ENCODE measurements at places on chromosomes 6 and 20.

DNA sequence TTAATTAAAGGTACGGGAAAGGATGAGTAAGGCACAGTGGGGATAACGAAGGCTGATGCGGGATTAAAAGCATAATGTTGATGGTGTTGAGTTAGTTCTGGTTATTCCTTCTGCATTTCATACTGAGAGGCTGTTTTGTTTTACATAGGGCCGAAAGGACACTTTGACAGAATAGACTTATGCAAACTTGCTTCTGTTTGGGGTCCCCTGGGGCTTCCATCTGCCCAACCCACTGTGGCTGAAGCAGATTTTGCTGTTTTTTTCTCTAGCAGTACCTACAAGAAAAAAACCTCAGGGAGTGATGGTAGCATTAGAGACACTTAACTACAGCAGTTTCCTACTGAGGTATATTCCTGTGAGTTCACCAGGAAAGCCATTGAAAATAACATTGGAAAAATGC is 136.1 kb upstream of the SUPT3H start:
- DNase-seq, result no peak

- no peak for DNase-seq
Measured at GRCh38 chr6:136129365-136129764, 120.7 kb downstream of the MTFR2 start.

- no peak for DNase-seq
Measured at GRCh38 chr6:70119218-70119835, 183.6 kb downstream of the COL9A1 start.

DNA sequence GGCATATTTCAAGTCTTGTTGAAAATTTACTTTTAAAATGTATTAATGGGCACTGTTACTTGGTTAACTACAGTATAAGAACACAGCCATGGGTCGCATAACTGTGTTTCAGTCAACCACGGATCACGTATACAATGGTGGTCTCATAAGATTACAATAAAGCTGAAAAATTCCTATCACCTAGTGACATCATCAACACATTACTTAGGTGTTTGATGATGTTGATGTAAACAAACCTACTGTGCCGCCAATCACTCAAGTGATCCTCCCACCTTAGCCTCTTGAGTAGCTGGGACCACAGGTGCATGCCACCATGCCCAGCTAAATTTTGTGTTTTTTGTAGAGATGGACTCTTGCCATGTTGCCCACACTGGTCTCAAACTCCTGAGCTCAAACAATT is 16.7 kb upstream of the ETV7 start:
- no peak for DNase-seq

GRCh38 chr6:157665180-157665579 is 157.9 kb upstream of the SNX9 start:
- DNase-seq, result no peak

DNA sequence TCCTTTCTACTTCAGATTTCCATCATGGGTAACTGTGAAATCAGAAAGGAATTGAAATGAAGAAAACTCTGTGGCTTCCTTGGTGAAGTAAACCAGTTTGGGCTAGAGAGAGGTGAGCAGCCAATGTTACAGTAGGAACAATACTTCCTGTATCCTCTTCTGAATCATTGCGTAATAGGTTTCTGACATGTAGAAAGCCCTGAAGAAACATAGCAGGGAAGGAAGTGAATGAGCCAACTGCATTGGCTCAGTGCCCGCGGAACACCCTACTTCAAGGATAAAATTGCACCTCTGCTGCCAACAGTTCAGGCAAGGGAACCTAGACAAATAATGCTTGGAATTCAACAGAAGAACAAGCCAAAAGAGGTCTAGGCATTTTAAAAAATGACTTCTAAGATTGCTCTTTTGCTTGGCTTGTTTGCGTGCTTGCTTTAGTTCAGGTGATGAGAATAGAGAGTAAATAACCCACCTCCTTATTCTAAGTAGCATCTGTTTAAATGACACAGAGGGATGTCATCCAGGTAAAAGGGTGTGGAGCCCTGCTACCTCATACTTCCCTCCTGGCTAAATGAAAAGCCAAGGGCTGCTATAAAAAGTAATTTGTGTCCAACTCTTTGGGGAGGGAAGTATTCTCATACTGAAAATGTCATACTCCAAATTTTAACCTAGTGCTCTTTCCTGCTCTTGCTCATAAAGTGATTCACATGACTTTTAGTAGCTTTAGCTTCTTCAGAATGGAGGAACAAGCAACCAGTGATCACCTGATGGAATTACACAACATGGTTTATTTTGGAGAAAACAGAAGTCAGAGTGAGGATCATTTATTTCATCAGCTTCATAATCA is 30.0 kb upstream of the AKIRIN2 start:
- no peak for DNase-seq

DNA sequence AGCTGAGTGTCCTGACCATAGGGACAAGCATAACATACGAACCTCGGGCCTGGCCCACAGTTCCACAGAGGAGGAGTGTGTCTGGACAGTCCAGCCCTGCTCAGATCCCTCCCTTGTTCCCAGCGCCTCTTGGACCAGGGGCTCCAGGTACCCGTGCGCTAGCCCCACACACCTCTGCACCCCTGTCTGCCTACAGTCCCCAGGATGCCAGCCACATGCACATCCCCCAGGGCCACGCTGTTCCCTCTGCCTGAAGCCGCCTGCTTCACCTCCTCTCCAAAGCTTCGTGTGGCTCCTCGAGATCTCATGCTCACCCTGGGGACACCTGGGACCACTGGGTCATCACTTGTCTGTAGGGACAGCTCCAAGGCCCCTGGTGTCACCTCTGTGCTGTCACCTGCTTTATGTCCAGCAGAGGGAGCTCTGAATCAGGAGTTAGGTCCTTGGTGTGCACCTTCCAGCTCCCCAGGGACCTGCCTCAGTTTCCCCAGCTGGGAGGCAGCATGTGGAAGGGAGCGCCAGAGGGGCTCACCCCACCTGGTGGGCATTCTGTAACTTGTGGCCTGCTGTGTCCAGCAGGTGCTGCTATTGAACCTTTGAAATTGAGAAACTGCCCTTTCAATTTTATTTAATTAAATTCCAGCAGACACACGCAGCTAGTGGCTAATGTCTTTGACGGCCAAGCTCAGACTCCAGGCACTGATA is 7.3 kb upstream of the YTHDF1 start:
- DNase-seq, result peak; percentile 86

- no peak for DNase-seq
Measured at GRCh38 chr6:80921861-80922460, 815.5 kb downstream of the BCKDHB start.

DNA sequence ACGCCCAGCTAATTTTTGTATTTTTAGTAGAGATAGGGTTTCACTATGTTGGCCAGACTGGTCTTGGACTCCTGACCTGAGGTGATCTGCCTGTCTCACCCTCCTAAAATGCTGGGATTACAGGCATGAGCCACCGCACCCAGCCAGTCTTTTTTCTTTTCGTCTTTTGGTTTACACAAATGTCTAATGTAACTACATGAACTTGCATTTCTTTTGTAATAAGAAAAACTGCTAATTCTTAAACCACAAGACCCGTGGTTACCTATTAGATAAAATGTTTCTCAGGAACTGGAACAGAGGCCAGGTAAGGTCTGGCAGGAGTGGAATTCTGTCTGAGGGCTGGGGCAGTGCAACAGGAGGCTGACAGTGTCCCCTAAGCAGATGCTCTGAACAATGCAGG is 32.7 kb upstream of the GSTA3 start:
- DNase-seq, result no peak

GRCh38 chr6:41531591-41532582 is 14.3 kb upstream of the FOXP4 start:
- DNase-seq, result no peak

DNA sequence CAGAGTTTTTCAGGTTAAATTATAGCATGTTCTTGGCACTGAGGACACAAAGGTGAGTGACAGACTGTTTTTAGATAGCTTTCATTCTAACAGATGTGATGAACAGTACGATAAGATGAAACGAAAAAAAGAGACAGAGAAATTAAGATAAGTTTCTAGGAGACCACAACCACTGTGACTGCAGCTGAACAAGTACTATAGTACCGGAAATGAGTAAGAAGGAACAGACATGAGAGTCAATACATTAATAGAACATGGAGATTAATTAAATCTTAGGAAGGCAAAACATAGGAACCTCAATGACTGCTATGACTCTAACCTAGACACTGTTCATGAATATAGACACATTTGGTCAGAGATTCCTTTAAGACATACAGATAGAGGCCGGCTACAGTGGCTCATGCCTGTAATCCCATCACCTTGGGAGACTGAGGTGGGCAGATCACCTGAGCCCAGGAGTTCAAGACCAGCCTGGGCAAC is 40.2 kb downstream of the HBS1L start:
- DNase-seq, result no peak

DNA sequence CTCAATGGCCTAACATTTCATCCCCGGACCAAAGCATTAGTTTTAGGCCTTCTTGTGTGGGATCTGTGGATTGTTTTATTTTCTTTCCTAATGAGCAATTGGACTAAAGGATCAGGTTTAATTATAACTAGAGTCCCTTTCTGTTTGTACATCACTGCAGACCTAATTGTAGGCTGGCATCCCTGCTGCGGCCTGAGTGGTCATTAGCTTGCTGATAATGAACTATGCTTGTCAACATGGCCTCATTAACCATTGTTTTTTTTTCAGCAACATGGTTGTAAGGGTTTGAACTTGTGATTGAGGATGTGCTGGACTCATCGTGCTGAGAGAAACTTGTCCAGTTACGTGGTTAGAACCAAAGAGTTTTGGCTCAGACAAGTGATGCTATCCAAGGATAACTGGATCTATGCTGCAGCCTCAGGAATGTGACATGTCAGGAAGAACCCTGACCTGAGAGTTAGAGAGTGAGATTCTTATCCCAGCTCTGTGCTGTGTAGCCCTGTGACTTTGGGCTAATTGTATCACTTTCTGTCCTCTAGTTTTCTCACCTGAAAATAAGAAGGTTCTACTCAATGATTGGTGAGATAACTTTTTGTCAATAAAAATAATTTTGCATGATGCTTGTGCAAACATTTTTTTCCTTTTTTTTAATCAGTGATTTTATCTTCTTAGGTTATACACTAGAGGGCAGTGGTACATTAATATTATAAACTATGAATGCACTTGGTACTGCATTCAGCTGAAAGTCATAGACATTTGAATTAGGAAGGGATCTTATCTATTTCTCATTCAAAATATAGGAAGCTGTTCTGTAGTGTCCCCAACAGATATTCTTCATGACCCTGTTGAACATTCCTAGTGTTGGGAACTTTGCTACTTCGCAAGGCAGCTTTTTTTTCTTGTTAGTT is 140.9 kb downstream of the RNF144B start:
- DNase-seq, result no peak

DNA sequence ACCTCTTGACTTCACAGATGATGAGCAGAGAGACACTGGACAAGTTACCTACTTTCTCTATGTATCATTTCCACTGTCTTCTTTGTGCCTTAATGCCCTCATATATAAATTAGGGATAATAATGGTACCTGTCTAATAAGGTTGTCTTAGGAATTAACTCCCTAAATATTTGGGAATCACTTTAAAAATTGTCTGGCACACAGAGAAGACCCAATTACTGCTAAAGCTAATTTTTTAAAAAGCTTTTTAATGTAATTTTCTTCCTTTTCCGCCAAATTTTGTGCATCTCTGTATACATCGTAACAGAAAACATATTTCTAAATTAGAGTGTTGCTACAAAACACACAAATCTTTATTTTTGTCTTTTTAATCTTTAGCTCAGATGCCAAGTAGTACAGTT is 816.8 kb upstream of the ADGRB3 start:
- no peak for DNase-seq

DNA sequence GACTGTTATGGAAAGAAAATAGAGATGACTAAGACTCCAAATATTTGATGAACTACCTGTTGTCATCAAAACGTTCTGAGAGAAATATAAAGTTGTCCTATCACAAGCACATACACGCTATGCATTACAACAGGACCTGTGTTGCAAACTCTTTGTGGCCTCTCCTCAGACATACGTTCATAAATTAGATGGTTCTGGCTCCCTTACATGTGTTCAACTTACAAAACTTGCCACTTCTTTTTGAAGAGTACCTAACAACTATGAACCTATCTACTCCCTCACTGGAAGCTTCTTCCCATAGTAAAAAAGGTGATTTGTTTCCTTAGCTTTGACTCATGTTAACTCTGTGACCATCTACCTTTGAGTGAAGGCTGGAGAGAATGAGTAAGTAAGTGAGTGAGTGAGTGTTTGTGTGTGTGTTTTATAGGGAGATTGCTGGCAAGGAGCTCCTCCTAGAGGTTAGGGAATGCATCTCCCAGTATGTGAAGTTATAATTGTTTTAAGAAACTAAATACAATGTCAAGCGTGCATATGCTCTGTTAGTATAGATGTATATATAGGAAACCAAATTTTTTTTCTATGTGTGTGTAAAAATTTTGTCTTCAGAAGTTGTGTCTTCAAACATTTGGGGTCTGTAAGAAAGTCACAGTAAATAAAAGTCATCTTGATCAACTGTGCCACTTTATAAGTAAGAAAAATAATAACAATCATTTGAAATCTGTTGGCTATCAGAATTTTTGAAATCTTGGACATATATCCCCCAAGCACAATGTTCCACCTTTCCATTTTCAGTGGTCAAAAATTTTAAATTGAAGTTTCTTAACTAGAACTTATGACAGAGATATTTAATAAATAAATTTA is 1211.1 kb upstream of the GJE1 start:
- DNase-seq, result peak; percentile 5

DNA sequence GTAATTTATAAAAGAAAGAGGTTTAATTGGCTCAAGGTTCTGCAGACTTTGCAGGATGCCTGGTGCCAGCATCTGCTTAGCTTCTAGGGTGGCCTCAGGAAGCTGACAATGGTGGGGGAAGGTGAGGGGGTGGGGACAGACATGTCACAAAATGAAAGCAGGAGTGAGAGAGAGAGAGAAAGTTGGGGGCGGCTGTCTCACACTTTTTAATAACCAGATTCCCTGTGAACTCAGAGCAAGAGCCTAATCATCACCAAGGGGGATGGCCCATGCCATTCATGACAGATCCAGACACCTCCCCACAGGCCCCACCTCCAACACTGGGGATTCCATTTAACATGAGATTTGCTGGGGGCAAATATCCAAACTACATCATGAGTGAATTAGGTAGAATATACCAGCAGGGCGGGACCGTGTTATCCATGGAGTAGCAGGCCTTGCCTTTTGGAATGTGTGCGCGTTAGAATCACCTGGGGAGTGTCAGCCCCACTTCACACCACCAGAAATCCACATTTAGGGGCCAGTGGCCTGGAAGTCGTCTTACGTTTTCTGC is 258.8 kb downstream of the CDH4 start:
- DNase-seq, result no peak

- no peak for DNase-seq
Measured at GRCh38 chr6:158255989-158256601, 56.2 kb upstream of the TULP4 start.

GRCh38 chr20:57092112-57092899 is 174.1 kb downstream of the BMP7 start:
- DNase-seq, result peak; percentile 89

GRCh38 chr20:32312718-32313424 is 35.4 kb downstream of the KIF3B start:
- DNase-seq, result no peak

Data from H1 (cell line).